Activated T-cell treated with anti-CD3 and anti-CD28 coated beads for 1 hour (primary cell): ENCODE measurements at places on chromosomes 2 and 18.

GRCh38 chr2:86293612-86294011 lies 43.8 kb downstream of the REEP1 start:
- no peak for DNase-seq

- DNase-seq, result no peak
Measured at GRCh38 chr2:88892207-88892606, 200.7 kb downstream of the RPIA start.

GRCh38 chr2:177636672-177637071 lies 244.1 kb downstream of the AGPS start:
- DNase-seq, result no peak

DNA sequence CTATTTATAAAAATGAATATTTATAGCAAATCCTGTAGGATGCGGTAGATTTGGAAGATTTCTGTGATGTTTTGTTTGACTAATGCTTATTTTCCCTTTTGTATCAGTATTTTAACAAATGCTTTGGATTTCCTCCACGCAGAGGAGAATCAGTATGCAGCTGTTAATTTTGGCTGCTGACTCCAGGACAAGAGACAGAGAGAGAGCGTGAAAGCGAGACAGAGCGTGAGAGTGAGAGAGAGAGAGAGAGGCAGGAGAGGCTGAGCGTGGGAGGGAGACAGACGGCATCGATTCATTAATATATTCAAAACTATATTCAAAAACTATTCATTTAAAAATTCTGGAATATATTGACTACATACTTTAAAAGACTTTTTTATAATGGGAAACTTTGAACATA lies 62.5 kb downstream of the RRM2 start:
- no peak for DNase-seq

GRCh38 chr2:54468673-54469072 lies 12.5 kb downstream of the SPTBN1 start:
- no peak for DNase-seq

- DNase-seq, result no peak
Measured at GRCh38 chr2:203894262-203894661, 26.7 kb downstream of the CTLA4 start.

DNA sequence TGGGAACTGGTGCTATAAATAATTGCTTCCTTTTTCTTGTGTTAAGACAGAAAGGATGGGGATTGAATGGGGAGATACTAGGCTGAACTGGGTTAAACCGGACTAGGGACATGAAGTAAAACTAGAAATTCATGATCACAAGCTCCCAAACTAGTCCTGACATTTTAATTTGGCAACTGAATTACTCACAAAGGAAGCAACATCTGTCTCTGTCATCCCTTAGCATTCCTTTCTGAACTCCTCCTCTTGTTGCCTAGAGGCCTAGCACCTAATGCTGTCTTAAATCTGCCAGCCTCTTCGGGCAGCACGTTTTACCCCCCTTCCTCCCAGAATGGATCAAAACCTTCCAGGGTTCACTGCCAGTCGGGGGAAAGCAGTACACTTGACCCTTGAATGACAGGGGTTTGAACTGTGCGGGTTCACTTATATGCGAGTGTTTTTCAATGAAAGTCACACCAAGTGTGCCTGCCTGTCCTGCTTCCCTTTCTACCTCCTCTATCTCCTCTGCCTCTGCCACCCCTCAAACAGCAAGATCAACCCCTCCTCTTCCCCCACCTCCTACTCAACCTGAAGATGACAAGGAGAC lies 8.2 kb downstream of the KCTD1 start:
- DNase-seq, result no peak

DNA sequence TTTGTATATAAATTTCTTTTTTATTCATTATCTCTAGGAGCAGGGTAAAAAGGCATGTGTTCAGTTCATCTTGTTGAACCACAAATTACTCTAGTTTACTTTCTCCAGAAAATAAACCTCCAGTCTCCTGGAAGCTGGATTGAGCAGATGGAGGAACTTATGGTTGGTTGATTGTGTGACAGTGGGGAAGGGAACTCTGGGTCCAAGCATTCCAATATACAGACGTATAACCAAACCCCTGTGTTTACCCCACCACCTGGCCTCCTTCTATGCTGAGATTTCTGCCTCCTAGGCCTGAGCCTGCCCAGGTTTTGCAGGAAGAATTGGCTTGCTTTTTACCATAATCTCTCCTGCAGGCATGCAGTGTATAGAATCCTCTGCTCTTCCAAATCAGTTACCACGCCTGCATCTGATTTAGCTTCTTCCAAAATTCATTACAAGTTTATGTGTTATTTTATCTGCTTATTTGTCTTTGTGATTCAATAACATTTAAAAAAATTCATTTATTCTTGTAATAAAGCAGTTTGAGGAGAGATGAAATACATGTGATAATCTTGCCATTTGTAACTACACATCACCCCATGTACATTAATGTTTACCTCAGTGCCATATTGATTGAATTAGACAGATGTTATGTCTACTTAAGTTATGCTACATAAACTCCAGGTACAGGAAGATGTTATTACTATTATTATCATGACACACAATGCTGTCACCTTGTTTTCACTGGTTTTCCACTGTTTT lies 2.5 kb upstream of the RAB27B start:
- no peak for DNase-seq

DNA sequence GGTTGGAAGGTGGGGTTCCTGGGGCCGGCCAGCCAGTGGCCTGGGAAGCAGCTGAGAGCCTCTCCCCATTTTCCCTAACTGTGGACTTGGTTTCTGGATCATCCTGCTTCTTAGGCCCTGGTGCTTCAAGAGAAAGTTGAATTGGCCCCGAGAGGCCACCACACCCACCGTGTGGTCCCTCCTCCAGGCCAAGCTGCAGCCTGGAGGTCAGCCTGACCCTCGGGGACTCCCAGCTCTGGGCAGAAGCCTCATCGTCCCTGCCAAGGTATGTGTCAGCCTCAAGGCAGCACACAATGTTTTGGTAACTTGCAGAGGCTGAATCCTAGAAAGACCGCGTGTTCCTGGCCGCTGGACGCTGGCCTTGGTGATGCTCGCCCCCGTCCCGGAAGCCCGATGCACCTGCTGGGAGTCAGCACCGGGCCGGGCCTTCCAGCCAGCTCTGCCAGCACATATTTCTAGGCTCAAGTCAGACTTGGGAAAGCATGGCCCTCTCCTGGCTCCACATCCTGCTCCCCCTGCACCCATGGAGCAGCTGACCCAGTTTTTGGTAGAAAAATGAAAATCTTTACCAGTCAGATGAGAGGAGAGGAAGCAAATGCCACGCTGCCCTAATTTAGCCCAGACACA lies 72.6 kb downstream of the ACTR2 start:
- no peak for DNase-seq

GRCh38 chr18:50721451-50722120 lies 98.2 kb downstream of the MRO start:
- no peak for DNase-seq

DNA sequence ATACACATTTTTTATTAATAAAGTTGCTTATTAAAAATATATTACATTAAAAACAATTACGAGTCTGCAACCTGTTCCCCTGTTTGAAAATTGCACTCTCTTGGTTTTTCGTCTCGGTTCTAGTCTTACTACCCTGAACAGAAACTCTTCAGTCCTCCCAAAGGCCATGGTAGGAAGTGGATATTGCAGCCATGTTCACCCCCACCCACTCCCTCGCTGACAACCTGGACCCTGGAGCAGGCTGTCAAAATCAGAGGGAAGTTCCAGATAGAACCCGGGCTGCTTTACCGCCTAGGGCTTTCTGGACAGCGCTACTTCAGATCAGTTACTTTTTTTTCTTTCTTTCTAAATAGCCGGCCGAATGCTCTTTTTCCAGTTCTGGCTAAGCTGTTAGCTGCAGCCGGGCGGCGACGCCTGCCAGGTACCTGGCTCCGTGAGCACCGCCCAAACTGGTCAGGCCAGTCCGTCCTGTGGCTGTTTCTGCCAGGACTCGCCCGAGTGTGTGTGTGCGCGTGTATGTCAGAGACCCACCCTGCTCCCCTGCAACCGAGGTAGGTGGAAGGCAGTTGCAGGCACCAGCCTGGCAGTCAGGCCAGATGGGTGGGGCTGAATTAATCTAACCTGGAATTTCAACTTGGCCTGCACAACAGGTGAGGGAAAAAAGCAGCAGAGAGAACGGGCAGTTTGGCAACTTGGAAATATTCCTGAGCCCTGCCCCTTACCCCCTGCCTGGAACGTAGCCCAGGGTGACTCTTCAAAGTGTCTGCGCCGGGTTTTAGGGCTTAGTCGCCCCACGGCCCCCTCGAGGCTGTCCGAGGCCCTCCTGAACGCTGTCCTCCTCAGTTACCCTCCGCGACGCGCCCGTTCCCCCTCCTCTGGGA lies 1.1 kb upstream of the TET3 start:
- DNase-seq, result no peak

GRCh38 chr18:65363011-65363410 lies 387.8 kb upstream of the CDH7 start:
- no peak for DNase-seq

GRCh38 chr2:7061921-7062320 lies 144.7 kb downstream of the RNF144A start:
- no peak for DNase-seq

- peak; percentile 24 for DNase-seq
Measured at GRCh38 chr2:216694082-216694825, 1.1 kb downstream of the IGFBP5 start.

- DNase-seq, result no peak
Measured at GRCh38 chr2:236117861-236118269, 50.3 kb downstream of the GBX2 start.

DNA sequence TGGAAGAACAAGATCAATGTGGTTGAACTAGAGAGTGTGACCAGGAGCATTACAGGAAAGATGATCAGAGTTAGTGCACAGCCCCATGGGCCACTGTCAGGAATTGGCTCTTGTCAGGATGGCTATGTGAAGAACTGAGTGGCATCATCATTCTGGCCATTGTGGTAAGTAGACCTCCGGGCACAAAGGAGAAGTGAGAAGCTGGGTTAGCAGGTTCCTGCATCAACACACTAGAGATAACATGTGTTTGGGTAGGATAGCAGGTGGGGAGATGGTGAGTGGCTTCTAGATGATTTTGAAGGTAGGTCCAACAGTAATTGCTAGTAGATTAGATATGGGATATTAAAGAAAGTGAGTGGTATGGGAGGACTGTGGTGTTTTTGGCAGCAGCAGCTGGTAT lies 408.2 kb downstream of the TSN start:
- DNase-seq, result no peak

DNA sequence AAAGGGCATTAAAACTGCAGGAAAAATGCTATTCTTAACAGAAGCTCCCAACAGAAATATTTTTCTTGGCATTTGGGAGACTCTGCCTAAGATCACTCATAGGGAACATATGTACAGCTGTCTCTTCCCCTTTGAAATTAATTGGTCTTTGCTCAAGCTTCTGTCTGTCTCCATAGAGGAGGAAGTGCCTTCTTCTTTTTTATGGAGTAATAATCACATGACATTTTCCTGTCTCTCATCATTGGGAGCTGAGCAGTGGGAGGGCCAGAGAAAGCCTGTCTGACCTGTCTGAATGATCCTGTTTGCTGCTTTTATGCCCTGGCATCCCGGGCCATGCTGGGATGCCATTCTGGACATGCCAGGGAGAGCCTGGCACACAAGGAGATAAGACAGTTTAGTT lies 145.6 kb downstream of the AQP4 start:
- DNase-seq, result no peak

- no peak for DNase-seq
Measured at GRCh38 chr2:219737270-219737691, 109.9 kb downstream of the SLC4A3 start.

DNA sequence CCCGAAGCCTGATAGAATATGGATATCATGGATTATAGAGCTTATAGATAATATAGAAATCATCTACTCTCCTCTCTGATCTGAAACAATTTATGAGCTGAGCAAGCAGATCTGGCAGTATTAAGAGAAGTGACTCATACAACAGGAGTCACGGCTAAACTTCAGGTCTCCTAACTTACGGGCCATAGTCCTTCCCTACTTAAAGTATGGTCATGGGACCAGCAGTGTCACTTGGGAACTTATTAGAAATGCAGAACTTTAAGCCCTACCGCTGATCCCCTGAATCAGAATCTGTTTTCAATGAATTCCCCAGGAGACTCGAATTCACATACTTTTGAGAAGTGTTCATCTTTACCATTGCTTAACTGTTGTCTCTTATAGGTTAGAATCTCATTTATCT lies 195.7 kb upstream of the FANCL start:
- DNase-seq, result no peak

GRCh38 chr2:158841850-158842249 lies 46.7 kb downstream of the DAPL1 start:
- DNase-seq, result no peak

GRCh38 chr2:147647816-147648215 lies 197.0 kb upstream of the ACVR2A start:
- no peak for DNase-seq

GRCh38 chr2:108614659-108615058 lies 80.4 kb downstream of the LIMS1 start:
- DNase-seq, result no peak

GRCh38 chr2:193141-193671 lies 70.6 kb downstream of the SH3YL1 start:
- DNase-seq, result no peak

GRCh38 chr2:28976584-28976983 lies 4.5 kb upstream of the TOGARAM2 start:
- DNase-seq, result no peak

DNA sequence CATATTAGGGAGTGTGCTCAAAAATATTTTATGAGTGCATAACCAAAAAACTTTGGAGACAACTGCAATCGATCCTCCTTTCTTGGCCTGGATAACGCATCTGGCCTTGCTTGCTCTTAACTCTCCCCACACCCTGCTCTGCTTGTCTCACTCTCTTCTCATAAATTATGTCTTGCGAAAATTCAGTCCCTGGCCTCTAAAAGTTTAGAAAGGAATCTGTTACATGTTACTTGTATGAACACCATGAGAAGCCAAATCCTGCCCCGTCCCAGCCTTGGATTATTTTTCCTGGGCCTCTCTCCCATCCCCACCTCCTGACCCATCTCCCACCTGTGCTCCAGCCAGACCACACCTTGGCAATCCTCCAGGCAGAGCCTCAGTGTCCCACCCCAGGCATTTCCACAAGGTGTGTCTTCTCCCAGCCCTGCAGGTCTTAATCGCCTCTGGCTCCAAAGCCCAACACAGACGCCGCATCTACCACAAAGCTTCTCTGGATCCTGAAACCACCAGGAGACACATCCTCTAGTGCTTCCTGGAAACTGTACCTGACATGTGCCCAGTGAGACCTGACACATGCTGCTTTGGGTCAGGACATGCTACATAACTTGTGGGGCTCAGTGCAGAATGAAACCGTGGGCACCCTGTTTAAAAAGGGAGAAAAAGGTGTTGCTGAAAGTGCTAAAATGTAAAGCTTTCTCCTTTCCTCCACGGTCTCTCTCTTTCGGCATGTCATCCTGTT lies 99.6 kb upstream of the ST3GAL5 start:
- no peak for DNase-seq

GRCh38 chr2:1972011-1972410 lies 227.7 kb upstream of the PXDN start:
- no peak for DNase-seq

DNA sequence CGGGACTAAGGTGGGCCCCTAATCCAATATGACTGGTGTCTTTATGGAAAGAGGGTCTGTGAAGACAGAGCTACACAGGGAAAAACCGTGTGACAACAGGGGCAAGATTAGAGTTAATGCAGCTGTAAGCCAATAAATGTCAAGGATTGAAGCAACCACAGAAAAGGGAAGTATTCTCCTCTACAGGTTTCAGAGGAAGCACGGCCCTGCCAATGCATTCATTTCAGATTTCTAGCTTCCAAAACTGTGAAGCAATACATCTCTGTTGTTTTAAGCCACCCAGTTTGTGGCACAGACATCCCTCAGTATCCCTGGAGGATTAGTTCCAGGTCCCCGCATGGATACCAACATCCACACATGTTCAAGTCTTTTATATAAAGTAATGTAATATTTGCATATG lies 48.8 kb downstream of the SPP2 start:
- no peak for DNase-seq
